ENCODE measurements at places on chromosomes 6 and 20. TPM values are rescaled to one million over a fixed set of nuclear protein-coding genes. Genes with fewer than 3 reads are reported as not detected.

- no peak for DNase-seq
These were observed 62.7 kb upstream of the TRAF3IP2 start for GRCh38 chr6:111668410-111668809.

C6orf58 gene
- total RNA-seq, result not detected

GRCh38 chr6:144590532-144590931, 305.4 kb downstream of the UTRN start:
- DNase-seq, result no peak

DNA sequence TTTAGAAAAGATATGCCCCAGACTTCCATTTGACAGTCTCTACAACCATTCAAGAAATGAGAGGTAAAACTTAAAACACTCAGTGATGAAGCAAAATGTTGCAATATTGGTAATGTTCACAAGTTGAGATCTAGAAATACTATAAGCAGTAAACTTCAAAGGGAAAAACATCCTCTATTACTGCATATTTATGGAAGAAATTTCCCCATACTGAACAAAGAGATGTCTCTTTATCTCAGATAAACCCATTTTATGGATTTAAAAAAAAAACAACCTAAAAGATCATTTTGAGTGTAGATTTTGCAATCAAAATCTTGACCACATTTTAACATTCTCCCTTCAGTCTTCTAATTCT, 177.8 kb upstream of the TAB2 start:
- DNase-seq, result no peak

- DNase-seq, result no peak
These were observed 596.8 kb downstream of the TFAP2B start for GRCh38 chr6:51415501-51415900.

- no peak for DNase-seq
These were observed 328.2 kb downstream of the PHF3 start for GRCh38 chr6:63963769-63964315.

DYNLT1 gene
- total RNA-seq, result 159 TPM

DNA sequence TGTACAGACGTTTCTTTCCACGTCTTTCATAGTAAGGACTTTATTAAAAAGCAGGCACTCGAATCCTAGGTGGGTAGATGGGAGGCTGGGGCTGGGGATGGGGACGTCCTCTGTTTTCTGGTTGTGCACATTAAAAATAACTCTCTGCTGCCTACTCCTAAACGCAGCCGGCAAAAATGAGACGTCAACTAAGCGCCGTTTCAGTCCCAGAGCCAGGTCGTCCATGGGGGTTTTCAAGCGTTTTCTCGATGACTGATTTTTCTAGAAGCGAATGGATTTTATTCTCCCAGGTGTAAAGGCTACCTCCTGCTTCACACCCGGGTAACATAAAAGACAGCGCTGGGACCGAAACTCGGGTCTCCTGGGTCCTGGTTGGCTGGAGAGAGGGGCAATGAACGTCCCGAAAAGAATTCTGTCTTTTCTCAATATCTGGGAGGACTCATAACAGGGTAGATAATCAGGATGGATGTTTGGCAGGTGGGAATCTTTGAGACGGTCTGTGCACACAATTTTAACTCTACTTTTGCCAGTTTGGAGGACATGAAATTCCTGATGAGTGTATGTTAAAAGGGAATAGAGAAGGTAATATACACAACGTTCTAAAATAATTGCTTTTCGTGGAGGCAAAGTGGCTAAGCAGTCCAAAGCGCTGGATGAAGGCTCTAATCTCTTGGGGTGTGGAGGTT, 25.2 kb downstream of the GPX6 start:
- DNase-seq, result no peak

GRCh38 chr6:44399991-44400390, 12.5 kb downstream of the CDC5L start:
- no peak for DNase-seq

ZNF334 gene
- 1.0 TPM for total RNA-seq

OR12D3 gene
- not detected for total RNA-seq

- DNase-seq, result no peak
These were observed 328.4 kb upstream of the KHDRBS2 start for GRCh38 chr6:62614442-62614841.

GRCh38 chr6:35047265-35048011, 93.7 kb downstream of the TCP11 start:
- peak; percentile 57 for DNase-seq

DNA sequence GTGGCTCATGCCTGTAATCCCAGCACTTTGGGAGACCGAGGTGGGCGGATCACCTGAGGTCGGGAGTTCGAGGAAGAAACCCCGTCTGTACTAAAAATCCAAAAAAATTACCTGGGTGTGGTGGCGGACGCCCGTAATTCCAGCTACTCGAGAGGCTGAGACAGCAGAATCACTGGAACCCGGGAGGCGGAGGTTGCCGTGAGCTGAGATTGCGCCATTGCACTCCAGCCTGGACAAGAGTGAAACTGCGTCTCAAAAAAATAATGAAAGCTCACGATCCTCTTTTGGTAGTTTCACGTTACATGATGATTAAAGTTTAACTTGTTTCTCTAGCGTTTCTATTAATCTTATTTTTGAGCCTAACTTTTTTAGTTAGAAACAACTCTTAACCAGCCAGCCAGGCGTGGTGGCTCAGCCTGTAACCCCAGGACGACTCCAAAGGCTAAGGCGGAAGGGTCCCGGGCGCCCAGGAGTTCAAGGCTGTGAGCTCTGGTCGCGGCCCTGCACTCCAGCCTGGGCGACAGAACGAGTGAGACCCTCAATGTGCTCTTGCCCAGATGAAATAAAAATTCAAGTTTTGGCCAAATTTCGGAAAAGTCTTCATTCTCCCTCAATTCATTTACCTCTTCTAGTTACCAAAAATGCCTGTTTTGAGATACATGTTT, 1.2 kb upstream of the WRNIP1 start:
- peak; percentile 39 for DNase-seq

LRFN2 gene
- total RNA-seq, result 0.07 TPM

GRCh38 chr6:69881322-69882151, 15.2 kb downstream of the COL19A1 start:
- DNase-seq, result no peak

GRCh38 chr20:46883892-46884291, 10.8 kb upstream of the EYA2 start:
- no peak for DNase-seq

FILIP1 gene
- 3.1 TPM for total RNA-seq

Measured in adrenal gland (tissue), 19 donors.